Activated effector memory CD4-positive, alpha-beta T cell treated with Interleukin-2 at 50 U/mL for 16 hours (primary cell): ENCODE measurements at places on chromosomes 2 and 18.

GRCh38 chr2:207762146-207762545 lies 7.6 kb downstream of the FZD5 start:
- DNase-seq, result no peak

- no peak for DNase-seq
These were observed 326.7 kb downstream of the DPP10 start for GRCh38 chr2:114769110-114769509.

- DNase-seq, result no peak
These were observed 40.8 kb upstream of the FRZB start for GRCh38 chr2:182907081-182907830.

DNA sequence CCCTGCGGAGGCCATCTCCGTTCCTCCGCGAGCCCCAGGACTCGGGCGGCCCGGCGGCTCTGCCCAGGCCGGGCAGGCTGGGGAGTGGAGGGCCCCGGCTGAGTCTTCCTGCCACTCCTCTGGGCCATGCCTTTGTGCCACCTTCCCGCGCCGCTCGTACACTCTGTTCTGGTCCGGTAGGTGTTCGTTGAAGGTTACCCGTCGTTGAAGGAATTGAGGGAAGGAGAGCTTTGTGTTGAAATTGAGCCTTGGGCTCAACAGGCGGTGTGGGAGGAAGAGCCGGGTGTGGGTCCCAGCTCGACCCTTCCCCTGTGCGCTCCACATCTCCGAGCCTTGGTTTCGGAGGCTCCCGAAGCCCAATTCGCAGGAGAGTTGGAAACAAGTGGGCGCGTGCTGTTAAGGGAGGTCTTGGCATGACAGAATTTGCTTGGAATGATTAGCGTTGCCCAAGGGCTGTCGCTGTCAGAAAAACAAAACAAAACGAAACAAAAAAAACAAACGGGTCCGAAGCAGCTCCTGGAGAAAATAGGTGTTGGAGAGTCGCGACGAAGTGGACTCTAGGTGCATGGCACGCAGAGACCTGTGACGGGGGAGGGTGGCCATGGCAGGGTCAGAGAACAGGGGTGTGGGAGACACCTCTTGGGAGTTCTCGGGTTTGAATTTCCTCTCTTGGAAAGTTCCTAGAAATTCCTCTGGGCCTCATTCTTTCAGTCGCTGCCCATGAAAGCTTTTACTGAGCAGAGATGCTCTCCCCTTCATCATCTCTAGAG lies 1.2 kb upstream of the MZT2A start:
- no peak for DNase-seq

- no peak for DNase-seq
These were observed 130.8 kb downstream of the FOXI3 start for GRCh38 chr2:88321449-88322248.

GRCh38 chr2:56754066-56754615 lies 570.4 kb downstream of the CCDC85A start:
- no peak for DNase-seq

GRCh38 chr2:16624436-16624780 lies 41.2 kb downstream of the CYRIA start:
- DNase-seq, result no peak

DNA sequence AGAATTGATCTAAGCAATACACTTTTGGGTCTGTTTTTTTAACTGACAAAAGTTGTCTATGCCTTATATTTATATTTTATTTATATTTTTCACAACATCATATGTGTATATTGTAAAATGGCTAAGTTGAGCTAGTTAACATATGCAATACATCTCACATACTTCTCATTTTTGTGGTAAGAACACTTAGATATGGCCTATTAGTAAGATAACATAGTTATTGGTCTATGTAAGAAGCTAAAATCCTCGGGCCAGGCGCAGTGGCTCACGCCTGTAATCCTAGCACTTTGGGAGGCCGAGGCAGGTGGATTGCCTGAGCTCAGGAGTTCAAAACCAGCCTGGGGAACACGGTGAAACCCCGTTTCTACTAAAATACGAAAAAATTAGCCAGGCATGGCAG lies 275.6 kb upstream of the ID2 start:
- no peak for DNase-seq

DNA sequence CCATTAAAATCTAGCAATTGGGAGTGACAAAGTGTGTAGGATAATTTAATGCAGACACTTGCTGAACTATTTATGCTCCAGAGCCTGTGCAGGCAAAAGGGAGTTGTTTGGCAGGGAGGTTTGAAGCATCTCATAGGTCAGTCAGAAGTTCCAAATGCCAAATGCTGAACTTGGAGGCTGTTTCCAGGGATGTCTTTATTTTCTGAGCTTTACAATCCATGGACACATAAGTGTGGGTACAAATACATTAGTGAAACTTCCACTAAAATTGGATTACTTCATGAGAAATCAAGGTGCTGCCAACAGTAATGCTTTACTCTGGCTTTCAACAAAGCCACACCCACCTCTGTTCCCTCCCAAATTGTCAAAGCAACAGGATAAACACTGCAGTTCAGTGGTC lies 422.1 kb upstream of the SETBP1 start:
- no peak for DNase-seq

DNA sequence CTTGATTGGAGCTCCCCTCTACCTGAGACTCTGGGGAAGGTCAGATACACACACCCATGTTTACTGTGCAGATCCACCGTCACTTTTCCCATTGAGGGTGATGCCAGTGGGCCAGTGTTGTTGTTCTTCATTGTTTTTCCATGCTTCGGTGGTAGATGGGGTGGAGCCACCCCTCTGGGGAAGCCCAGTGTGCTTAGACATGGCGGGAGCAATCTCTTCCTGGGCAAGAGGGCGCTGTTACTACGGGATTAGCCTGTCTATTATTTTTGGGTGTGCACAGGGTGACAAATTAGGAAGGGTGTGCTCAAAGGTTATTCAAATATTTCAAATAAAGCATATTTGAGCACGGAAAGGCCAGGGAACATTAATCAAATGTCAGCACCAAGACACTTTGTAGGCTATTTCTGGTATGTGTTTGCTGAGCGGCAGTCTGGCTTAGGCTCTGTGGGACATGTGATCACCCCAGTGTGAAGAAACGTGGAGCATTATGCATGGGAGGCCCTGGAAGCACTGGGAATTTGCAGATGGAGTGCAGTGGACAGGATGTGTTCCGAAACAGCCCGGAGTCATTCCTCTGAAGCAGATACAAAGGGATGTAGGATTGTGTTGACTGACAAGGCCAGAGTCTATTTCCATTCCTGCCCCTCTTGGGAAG lies 34.8 kb upstream of the SMIM21 start:
- DNase-seq, result no peak

- no peak for DNase-seq
These were observed 9.2 kb downstream of the RAB10 start for GRCh38 chr2:26043109-26043508.

GRCh38 chr18:36271153-36271552 lies 26.4 kb upstream of the FHOD3 start:
- DNase-seq, result no peak
